ENCODE measurements at places on chromosomes 1 and 21.

GRCh38 chr1:166080967-166081870 lies 85.6 kb downstream of the FAM78B start:
- DNase-seq: no peak

DNA sequence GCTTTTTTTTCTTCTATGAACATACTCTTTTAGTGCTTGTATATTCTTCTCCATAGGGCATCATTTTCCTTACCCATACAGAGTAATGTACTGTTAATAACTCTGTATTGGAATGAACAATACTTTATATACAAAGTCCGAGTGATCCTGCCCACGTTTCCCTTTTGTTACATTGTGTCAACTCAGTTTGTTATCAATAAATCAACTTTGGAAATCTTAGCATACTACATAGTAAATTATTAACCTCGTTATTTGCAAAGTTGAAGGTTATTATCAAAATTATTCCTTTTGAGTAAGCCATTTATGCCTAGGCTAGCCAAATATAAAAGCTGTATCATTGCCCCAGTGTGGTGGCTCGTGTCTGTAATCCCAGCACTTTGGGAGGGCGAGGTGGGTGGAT lies 937.4 kb upstream of the TMPRSS15 start:
- DNase-seq: no peak

GRCh38 chr1:23122023-23122748 lies 46.5 kb downstream of the LUZP1 start:
- no peak for DNase-seq

DNA sequence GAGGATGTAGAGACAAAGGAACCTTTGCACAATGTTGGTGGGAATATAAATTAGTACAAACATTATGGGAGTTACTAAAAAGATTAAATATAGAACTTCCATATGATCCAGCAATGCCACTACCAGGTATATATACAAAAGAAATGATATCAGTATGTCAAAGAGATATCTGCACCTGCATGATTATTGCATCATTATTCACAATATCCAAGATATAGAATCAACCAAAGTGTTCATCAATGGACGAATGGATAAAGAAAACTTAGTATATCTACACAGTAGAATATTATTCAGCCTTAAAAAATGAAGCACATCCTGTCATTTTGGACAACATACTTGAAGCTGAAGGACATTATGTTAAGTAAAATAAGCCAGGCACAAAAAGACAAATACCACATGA lies 61.8 kb upstream of the USH2A start:
- no peak for DNase-seq

GRCh38 chr1:201773764-201774163 lies 55.2 kb upstream of the IPO9 start:
- no peak for DNase-seq

DNA sequence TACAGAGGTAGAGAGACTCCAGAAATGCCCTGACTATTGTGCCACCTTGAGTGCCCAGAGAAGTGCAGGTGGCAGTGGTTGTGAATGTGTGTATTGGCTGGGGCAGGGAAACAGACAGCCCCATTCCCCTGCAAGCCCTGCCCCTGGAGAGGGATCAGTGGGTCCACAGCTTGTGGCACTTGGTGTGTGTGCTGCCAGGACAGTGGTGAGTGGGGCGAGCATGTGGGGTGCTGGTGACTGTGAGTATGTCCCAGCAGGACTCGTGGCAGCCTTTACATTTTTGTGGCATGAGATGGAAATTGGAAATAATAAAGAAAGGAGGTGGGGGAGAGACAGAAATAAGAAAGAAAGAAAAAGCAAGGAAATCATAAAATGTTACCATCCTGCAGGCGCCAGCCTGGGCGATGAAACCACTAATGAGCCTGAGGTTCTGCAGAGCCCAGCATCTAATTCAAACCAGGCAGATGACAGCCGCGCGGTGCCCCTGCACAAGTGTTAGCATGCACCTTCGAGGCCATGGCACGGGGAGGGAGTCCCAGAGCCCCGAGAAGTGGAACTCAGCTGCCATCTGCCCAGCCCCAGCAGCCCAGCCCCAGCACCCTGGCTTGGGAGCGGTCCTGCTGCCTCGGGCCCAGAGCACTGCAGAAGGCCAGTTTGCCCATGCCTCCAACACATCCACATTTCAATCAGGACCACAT lies 49.1 kb upstream of the ZBTB40 start:
- DNase-seq: no peak

Measured in GM12891 (cell line).